Esophagus squamous epithelium (tissue), 5 donors: ENCODE measurements at places on chromosomes 16 and 17.

DNA sequence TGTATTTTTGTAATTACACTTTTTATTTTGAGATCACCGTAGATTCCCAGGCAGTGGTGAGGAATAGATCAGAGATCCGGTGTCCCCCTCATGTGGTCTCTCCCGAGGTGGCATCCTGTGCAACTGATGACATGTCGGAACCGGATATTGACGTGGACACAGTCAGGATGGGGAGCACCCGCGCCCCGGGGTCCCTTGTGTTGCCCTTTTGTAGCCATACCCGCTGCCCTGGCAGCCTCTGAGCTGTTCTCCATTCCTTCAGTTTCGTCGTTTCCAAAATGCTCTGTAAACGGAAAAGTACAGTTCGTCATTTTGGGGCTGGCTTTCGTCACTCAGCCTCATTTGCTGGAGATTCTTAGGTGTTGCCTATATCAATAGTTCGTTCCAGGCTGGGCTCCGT is 14.2 kb downstream of the JPH3 start:
- DNase-seq = no peak

DNA sequence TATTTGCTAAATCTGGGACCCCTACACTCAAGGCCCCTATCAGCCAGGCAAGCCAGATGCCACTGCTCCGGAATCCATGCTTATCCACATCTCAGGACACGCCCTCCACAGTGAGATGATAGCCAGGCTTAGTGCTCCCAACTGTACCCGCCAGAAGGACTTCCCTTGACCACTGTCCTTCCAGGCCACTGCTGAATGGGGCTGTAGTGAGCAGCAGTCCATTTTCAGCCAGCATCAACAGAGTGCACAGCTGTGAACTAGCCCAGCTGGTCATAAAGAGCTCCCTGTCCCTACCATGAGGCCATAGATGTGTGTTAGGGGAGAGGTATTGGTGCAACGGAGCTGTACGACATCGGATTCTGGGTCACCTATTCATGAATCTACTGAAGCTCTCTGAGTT is 13.0 kb upstream of the MED9 start:
- no peak for DNase-seq

- DNase-seq = no peak
Measured at GRCh38 chr17:79892457-79893241, 53.4 kb upstream of the CBX4 start.

GRCh38 chr16:1155353-1156054 is 2.6 kb downstream of the CACNA1H start:
- no peak for DNase-seq

DNA sequence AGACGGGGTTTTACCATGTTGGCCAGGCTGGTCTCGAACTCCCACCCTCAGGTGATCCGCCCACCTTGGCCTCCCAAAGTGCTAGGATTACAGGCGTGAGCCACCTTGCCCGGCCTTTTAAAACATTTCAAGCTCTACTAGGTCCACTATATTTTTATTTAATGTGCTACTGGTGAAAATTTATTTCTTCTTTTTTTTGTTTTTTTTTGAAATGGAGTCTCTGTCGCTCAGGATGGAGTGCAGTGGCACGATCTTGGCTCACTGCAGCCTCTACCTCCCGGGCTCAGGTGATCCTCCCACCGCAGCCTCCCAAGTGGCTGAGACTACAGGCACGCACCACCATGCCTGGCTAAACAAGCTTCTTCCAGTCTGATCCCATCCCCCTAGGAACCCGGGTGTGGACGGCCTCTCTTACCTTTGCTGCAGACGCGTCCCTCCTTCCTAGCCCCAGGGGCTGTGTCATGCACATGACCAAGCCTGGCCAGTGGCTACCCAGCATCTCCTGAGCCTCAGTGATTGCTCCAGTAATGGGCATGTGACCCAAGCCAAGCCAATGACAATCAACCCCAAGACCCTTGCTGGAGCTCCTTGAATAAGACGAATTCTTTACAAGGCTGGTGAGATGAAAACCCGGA is 40.1 kb upstream of the LITAF start:
- DNase-seq = no peak

GRCh38 chr17:41917192-41917591 is 1.6 kb downstream of the ACLY start:
- DNase-seq = no peak

- no peak for DNase-seq
Measured at GRCh38 chr16:4218202-4218601, 23.7 kb downstream of the SRL start.

GRCh38 chr16:4957720-4958509 is at the start of gene SEC14L5:
TSS of gene SEC14L5 (plus strand) at chr16:4958330. CDS start at chr16:4959324, 994 bp downstream.
- peak; percentile 81 for DNase-seq

DNA sequence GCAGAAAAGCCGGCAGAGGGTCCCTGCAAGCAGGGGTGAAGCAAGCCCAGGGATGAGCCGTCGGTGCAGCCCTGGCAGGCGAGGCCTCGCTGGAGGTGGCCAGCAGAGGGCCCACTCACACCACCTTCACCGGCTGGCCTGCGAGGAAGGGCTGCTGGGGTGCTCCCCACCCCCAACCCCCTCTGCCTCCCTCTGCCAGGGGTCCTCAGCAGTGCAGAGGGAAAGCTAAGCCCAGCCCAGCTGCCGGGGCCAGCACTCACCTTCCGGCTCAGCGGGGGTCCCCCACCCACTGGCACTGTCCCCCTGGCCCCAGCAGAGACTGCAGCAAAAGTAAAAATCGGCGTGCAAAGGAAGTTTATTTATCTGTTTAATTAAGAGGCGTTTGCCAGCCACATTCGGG is 113.4 kb downstream of the ENGASE start:
- no peak for DNase-seq

GRCh38 chr16:57113664-57114063 is 21.3 kb downstream of the CPNE2 start:
- DNase-seq = no peak

GRCh38 chr17:58487589-58488427 is at the start of gene HSF5:
TSS of gene HSF5 (minus strand) at chr17:58488408. CDS start at chr17:58488274, 134 bp downstream.
- DNase-seq = no peak

DNA sequence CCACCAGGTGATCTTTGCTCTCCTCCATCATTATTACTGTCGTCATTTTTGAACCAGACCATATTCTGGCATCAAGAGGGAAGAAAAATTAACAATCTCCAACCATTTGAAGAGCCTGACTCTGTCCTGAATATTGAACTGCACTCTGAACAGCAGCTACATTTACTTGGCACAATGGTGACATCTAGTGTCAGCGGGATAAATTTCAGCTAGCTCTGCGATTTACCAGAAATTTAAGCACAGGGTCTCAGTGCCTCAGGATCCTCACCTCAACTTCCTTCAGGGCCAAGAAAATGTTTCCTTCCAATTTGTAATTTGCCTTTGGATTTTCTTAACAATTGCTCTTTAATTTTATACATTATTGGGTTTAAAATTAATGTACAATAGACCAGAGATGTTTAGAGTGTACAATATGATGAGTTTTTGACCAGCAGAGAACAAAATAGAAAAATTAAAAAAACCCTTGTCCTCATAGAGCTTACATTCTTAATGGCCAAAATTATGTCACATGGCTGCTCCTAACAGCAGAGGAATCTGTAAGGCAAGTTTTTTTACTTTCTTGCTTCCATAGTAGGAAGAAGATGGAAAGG is 10.7 kb upstream of the ZNF19 start:
- DNase-seq = no peak
